EH (cell line): ENCODE measurements at places on chromosomes 11 and 22.

- DNase-seq = no peak
Observed at GRCh38 chr11:64799623-64800302, 3.3 kb downstream of the MAP4K2 start.

- no peak for DNase-seq
Observed at GRCh38 chr11:8094656-8095055, 13.6 kb downstream of the TUB start.

GRCh38 chr22:30890686-30891442 lies 77.7 kb downstream of the MORC2 start:
- peak; percentile 40 for DNase-seq

DNA sequence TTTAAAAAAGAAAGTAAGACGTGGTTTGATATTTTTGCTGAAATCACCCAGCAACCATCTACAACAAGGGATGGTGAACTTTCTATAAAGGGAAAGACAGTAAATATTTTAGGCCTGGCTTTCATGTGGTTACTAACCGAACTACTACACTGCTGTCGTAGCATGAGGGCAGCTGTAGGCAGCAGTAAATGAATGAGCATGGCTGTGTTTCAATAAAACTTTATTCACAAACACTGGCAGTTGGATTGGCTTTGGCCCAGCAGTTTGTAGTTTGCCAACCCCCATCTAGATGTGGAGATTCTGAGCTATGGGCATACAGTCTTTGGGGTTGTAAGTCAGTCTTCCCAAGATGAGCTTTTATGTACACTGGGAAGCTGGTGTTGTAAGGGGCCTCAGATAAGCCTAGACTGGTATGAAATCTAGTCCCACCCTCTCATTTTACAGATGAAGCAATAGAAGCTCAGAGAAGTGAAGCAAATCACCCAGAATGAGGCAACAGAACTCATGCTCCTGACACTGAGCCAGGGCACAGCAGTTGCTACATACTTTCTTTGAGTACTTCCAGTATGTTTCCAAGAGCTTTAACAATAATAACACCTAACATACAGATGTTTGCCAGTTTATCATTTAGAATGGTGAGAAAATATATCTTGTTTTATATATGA lies 204.4 kb downstream of the ADAMTS15 start:
- peak; percentile 74 for DNase-seq

- DNase-seq = no peak
Observed at GRCh38 chr11:111379602-111380136, 594 bp upstream of the POU2AF1 start.

- peak; percentile 97 for DNase-seq
Observed at GRCh38 chr22:45246060-45246985, 5.6 kb upstream of the KIAA0930 start.

- no peak for DNase-seq
Observed at GRCh38 chr11:83639995-83640758, 354.0 kb upstream of the CCDC90B start.

GRCh38 chr22:40422558-40423309 lies 52.3 kb downstream of the SGSM3 start:
- DNase-seq = no peak

- DNase-seq = peak; percentile 80
Observed at GRCh38 chr22:19909350-19910179, 32.0 kb upstream of the COMT start.

- no peak for DNase-seq
Observed at GRCh38 chr11:27443227-27443626, 29.4 kb downstream of the LGR4 start.

DNA sequence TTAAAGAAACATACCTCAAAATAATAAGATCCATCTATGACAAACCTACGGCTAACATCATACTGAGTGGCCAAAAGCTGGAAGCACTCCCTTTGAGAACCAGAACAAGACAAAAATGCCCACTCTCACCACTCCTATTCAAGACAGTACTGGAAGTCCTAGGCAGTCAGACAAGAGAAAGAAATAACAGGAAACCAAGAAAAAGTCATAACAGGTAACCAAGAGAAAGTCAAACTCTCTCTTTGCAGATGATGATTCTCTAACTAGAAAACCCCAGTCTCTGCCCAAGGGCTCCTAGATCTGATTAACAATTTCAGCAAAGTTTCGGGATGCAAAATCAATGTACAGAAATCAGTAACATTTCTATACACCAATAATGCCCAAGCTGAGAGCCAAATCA lies 35.6 kb downstream of the TMEM123 start:
- no peak for DNase-seq

GRCh38 chr22:17108256-17109112 lies 12.7 kb downstream of the TMEM121B start:
- no peak for DNase-seq

DNA sequence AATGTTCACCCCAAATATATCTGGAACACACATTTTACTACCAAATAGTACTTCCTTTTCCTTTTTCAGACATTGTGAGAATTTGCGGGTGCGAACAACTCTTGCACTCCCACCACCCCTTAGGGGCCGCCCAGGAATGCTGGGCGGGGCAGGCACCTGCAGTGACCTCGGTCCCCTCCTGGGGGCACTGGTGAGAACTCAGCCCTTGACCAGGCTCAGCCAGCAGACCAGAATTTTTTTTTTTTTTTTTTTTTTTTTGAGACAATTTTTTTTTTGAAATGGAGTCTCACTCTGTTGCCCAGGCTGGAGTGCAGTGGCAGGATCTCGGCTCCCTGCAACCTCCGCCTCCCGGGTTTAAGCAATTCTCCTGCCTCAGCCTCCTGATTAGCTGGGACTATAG lies 75.8 kb downstream of the ARHGAP8 start:
- DNase-seq = peak; percentile 6

GRCh38 chr11:77569676-77570070 lies 20.1 kb upstream of the AQP11 start:
- no peak for DNase-seq

GRCh38 chr22:22408731-22409696 lies 99.5 kb downstream of the ZNF280B start:
- DNase-seq = peak; percentile 25

DNA sequence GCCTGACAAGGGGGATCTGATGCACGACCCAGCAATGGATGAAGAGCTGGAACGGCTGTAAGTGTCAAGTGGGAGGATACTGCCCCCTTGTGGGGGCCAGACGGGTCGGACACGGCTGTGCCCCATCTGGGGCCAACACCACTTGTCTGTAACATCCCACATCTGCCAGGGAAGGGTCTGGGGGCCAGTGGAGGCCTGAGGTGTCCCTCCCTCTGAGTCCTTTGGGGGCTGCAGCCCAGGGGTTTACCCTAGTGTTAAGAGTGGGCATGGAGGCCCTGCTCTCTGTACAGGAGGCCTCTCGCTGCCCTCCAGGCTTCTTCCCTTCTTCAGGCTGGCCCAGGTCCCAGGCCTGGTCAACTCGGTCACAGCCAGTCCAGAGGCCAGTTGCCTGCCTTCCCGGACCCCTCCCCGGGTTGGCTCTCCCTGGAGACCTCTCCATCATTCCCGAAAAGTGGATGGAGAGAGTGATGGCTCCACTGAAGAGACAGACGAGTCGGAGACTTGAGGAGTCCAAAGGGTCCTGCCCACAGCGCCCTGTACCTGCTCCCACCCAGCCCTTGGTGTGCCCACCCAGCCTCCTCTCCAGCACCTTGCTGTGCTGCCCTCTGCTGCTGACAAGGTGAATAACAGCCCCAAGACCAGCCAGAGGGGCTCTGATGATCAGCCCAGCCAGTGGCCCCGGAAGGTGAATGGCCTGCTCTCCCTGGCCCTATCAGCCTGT lies 15.4 kb downstream of the ARFGAP2 start:
- DNase-seq = peak; percentile 77

GRCh38 chr11:110389965-110390364 lies 39.8 kb upstream of the FDX1 start:
- no peak for DNase-seq

DNA sequence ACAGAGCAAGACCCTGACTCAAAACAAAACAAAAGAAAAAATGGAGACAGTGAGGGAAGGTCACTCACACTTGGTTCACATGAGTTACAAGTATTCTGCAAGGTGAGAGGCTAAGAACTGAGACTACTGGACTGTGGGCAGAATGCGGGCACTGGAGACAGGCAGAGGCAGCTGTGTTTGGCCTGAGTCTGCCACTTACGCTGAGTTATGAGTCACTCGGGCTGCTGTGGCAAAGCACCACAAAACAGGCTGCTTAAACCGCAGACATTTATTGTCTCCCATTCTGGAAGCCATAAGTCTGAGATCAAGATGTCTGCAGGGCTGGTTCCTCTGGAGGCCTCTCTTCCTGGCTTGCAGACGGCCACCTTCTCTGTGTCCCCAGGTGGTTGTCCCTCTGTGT lies 122.8 kb downstream of the SHANK2 start:
- peak; percentile 27 for DNase-seq

- no peak for DNase-seq
Observed at GRCh38 chr11:18358646-18359045, 35.7 kb upstream of the LDHA start.

DNA sequence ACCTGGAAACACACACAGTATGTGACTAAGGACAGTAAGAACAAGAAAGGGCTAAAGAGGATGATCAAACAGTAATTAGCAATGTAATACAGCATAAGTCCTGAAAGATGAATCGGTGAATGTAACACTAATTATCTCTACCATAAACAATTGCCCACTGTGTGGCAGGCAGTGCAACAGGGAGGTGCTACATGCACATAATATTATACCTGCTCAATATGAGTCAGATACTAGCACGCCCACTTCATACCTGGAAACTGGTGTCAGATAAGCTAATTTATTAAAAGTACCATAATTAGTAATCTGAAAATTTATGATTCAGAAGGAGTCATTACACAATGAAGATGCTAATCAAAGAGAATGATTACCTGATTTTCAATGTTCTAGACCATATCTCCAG lies 14.9 kb downstream of the CASP12 start:
- no peak for DNase-seq

GRCh38 chr22:20021196-20022181 lies 579 bp downstream of the TANGO2 start:
- DNase-seq = peak; percentile 67

DNA sequence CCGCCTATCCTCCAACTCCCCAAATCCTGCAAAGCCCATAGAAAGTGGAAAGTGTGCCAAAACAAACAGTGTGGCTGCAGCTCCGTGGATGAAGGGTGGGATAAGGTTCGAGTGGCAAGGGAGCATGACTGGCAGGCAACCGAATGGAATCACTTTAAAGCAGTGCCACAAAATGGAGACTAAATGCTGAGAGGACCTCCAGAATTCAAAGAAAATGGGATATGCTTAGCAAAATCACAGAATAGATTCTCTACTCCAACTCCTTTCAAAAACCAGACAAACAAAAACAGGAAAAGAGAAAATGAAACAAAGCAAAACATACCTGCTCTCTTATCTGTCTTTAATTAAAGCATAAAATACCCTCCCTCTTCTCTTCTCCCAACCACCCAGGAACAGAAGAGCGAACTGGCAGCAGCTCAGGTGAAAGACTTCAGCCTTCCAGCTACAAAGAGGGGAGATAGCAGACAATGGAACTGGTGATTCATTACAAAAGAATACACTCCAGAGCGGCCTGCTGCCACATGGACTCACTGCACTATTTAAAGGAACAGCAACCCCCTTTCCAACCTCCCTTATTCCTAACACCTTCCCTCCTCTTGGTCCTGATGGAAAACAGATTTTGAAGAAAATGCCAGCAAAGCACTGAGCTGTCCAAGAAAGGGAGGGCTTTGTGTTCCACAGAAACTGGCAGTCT lies 118.5 kb downstream of the APOL5 start:
- peak; percentile 93 for DNase-seq

DNA sequence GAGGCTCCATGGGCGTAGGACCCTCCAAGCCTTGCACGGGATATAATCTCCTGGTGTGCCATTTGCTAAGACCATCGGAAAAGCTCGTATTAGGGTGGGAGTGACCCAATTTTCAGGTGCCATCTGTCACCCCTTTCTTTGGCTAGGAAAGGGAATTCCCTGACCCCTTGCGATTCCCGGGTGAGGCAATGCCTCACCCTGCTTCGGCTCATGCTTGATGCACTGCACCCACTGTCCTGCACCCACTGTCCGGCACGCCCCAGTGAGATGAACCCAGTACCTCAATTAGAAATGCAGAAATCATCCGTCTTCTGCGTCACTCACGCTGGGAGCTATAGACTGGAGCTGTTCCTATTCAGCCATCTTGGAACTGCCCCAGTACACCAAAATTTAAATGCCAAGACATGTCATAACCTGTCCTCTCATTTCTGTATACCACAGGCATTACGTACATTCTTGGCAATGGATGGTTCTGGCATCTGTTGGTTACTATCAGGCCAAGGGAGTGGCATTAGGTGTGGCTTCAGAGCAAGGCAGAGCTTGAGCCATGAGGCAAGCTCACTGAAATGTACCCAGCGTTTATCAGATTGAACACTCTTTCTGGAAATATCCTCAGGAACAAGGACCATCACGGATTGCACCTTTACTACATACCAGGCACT lies 95.4 kb upstream of the GALNT18 start:
- no peak for DNase-seq

GRCh38 chr11:61545341-61545740 lies 35.5 kb downstream of the SYT7 start:
- no peak for DNase-seq

- DNase-seq = no peak
Observed at GRCh38 chr11:30587269-30587812, 1.2 kb upstream of the MPPED2 start.

DNA sequence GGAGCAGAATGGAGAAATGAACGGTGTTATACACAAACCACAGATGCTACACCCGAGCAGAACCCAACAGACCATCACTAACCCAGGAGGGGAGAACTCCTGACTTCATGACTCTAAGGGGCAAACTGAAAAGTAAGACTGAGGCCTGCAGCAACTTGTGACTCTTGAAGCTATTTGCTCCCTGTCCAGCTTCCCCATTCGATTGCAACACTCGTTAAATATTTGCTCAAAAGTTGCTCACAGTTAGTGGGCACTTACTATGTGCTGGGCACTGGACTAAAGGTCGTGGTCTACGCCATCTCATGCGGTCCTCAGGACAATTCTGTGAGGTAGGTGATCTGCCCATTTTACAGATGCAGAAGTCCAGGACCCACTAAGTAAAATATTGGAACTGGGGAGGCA lies 9.5 kb upstream of the ADA2 start:
- DNase-seq = no peak

DNA sequence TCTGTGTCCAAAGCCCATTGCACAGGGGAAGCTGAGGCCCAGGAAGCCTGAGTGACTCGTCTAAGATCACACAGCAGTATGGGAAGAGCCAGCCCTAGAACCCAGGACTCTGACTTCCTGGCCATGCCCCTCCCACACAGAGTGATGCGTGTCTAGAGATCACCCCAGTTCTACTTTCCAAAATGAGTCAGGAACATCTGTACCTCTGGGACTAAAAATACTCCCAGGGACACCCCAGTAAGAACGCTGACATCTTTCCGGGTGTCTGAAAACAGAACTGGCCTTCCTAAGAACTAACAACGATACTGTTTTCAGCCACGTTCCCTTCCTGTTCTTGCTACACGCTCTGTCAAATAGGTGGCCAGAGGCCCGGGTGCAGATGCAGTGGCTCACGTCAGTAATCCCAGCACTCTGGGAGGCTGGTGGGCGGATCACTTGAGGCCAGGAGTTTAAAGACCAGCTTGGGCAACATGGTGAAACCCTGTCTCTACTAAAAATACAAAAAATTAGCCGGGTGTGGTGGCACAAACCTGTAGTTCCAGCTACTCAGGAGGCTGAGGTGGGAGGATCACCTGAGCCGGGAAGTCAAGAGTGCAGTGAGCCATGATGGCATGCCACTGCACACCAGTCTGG lies 21.7 kb upstream of the PDGFB start:
- DNase-seq = peak; percentile 35
